ENCODE measurements at places on chromosomes 11 and 22.

GRCh38 chr11:8693010-8693551 lies 10.5 kb downstream of the RPL27A start:
- no peak for DNase-seq

DNA sequence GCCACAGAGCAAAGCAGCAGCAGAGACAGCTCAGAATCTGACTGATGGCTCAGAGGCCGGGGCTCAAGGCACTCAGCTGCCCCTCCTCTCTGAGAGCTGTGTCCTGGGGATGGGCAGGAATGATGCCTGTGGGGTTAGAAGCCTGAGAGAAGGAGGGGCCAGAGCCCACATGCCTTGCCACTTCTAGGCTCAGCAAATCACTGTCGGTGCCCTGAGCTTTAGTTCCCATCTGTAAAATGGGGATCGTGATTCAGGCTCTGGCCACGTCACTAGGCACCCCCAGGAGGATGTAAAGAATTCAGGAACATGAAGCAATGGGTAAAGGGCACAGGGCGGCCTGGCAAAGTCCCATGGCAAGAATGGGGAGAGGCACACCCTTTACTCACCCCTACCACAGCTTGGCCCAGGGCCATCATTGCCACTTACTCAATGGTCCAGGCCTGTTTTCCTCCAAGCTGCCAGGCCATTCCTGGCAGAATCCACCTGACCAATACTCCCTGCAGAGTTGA lies 3.4 kb upstream of the CDC42EP2 start:
- DNase-seq, result no peak

GRCh38 chr11:62565100-62565802 lies 8.4 kb downstream of the EEF1G start:
- DNase-seq, result no peak

- DNase-seq, result no peak
These were observed 16.4 kb downstream of the SLN start for GRCh38 chr11:107695446-107695845.

- no peak for DNase-seq
These were observed 1.6 kb downstream of the GTPBP1 start for GRCh38 chr22:38707346-38707745.

- DNase-seq, result no peak
These were observed 182.0 kb downstream of the CWF19L2 start for GRCh38 chr11:107275632-107276031.

DNA sequence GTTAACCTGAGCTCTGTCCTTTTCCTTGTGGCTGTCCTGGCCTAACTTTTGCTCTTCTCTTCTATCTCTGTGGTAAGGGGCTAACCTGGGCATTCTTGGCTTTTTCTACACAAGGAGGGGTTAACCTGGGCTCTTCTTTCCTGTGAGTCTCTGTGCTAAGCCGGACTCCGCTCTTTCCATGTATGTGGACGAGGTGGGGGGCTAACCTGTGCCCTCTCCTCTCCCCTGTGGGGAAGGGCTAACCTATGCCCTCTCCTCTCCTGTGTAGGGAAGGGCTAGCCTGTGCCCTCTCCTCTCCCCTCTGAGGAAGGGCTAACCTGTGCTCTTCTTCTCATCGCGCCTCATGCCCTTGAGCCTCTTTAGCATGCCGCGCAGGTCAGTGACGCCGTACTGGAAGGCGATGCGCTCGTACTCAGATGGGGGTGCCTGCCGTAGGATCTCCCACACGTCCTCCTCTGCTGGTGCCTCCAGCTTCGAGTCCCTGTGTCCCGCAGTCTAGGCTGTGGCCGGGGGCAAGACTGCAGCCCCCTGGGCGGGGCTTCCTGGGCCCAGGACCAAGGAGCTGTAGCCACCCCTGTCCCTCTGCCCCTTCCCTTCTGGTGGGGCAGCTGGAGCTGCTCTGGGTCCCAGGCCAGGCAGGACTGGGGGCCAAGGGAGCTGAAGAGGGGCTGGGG lies 6.5 kb downstream of the MYBPC3 start:
- no peak for DNase-seq

DNA sequence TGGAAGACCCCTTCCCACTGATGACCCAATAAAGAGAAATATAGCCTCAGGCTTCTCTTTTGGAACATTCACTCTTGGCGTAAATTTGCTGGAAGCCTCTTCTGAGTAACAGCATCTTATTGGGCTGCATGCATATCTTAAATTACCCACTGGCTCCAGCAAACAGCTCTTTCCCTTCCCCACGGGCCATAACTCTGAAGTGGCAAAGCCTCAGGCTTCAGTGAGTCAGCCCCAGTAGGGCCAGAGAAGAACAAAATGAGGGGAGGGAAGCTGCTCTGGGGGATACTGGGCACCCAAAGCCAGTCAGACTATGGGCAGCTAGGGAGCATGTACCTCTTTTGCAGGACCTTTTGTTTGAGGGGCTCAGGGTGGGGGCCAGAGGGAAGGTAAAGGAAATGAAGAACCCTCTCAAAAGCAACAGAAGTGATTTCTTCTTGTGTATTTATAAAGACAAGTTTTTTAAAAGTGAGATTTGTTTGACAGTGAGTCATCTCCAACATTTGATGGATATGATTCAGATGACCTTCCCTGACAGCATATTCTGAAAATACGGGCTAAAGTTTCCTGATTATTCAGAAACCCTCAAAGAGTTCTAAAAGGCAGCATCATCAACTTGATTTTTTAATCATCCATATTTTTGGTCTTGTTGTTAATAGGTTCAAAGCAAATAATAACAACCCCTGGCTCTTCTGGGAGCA lies 203.4 kb downstream of the KIF18A start:
- no peak for DNase-seq

GRCh38 chr11:19436932-19437331 lies 196.2 kb upstream of the E2F8 start:
- DNase-seq, result no peak
